ENCODE measurements at places on chromosomes 16 and 17.
A peak's percentile ranks its signal among the peaks of the same experiment; 100 is the strongest.

- peak; percentile 28 for DNase-seq
Observed at GRCh38 chr17:48307814-48308411, 122.1 kb downstream of the SKAP1 start.

DNA sequence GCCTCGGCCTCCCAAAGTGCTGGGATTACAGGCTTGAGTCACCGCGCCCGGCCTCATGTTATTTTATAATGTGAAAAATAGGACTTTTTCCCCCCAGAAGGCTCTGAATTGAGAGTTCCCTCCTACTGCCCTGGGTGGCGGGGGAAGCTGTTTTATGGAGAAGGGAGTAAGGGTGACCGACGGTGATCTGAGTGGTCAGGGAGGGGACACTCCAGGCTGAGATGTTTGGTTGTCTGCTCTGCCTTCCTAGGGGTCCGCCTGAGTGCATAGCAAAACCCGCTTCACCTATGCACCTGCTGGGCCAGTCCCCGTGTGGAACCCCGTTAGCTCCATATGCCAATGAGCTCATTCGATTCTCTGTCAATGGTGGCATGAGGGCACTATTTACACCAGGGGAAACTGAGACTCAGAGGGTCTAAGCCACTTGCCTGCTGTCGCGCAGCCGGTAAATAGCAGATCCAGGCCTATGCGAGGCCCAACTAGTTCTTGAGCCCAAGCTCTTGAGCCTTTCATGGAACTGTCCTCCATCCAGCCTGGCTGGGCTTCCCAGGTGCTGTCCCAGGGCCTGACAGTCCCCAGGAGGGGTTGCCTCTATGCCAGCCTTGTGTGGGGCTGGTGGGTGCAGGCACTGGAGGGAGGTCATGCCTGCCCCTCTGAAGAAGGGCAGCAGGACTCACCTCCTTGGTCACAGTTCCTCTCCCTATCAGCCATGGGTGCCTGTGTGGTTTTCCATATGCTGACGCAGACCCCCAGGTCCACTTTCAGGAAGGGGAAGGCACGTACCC is 1.7 kb upstream of the GJD3 start:
- no peak for DNase-seq

DNA sequence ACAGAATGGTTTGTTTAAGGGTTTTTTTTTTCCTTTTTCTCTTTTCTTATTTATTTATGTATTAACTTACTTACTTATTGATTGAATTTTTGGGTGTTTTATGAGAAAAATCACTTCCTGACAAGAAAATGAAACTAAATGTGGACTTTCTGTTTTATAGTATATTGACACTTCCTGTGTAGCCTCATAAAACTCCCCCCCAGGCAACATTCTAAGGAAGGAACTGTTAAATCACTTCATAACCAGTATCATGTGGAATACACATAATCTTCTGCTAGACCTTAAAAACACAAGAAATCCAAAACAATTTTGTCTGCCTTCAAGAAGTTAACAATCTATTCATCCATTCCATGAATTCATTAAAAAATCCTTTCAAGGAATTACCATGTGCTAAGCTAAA is 164.1 kb upstream of the TOM1L1 start:
- DNase-seq: no peak

DNA sequence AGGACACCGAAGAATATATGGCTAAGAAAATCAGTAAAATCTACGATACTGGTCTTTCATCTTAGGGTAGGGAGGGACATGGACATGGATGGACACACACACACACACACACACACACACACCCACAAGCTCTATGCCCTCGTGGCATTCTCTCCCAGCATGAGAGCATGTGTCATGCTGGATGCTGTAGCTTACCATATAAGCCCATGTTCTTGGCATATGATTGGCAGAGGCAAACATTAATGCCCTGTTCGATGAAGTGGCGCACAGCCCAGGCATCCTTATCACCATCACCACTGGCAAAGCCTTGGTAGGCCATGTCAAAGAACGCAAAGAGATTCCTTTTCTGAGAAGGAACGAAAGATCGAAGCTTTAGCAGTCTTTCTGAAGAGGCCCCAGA is 17.6 kb downstream of the GOT2 start:
- no peak for DNase-seq

DNA sequence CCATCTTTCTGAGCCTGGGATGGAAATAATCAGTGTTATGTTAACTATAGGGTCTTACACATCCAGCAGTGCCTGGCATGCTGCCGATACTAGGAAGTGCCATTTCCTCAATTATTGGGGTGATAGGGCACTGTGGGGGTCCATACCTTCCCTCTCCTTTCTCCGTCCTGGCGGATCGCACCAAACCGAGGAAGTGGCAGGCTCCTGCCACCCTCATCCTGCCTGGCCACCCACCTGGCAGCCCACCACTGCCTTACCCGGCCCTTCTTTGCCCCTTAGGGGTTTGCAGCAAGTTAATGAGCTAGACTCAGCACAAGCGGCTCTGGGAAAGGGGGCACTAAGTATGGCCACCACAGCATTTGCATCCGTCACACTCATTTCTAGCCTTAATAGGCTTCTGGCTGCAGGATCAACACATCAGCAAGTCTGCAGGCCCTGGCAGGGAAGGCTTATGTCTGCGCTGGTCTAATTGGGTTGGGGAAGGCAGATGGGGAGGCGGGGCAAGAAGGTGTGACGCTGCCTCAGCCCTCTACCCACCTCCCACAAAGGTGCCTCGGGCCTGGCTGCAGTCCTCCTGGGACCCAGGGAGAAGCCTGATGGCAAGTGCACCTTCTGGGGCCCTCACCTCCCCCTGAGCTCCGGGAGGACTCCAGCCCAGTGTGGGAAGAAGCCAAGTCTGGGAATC is 28.6 kb downstream of the DCAKD start:
- no peak for DNase-seq

DNA sequence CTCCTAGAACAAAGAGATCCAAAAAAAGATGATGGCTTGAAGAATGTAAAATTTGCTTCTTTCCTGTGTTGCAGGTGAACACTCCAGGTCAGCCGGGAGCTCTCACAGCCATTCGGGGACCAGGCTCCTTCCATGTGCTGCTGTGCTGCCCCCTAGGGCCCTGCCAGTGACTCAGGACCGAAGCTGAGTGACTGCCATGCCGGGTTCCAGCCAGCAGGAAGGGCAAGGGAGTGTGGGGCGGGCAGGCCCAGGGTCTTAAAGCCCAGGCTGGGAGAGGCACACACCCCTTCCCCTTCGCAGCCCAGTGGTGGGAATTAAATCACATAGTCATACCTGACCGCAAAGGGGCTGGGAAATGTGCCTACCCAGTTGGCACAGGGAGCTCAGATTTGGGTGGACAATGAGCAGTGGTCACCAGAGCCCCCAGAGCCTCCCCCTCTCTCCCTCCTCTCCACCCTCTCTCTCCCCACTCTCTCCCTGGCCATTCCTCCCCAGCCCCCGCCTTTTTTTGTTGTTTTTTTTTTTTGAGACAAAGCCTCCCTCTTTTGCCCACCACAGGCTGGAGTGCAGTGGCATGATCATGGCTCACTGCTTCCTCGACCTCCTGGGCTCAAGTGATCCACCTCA is 11.5 kb downstream of the EPOP start:
- no peak for DNase-seq

DNA sequence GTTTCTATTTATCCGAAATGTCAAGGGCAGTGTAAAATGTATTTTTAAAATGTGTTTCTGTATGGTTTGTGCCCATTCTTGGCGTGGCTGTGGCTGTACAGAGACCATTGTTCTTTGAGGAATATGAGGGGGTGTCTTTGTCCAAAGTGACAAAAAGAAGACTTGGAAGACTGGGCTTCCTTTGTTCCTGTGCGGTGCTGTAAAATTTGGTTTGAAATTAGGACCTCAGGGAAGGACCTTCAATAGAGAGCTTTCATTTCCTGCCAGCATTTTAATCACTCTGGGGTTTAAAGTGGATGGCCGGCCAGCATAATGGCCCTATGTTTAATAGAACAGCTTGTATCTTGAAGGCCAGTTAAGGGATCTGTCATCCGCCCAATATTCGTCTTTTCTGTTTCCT is 190.1 kb upstream of the TBX2 start:
- DNase-seq: no peak

Measured in stimulated activated CD4-positive, alpha-beta T cell treated with anti-CD3 and anti-CD28 coated beads, TNF-alpha, amount 100 ng/mL, for 1 hour (primary cell).